CD4-positive, alpha-beta T cell treated with Interleukin-21 for 1 hour (primary cell): ENCODE measurements at places on chromosomes 4 and X.

- no peak for DNase-seq
Measured at GRCh38 chrX:68462197-68462596, 28.9 kb upstream of the OPHN1 start.

- DNase-seq: no peak
Measured at GRCh38 chrX:18828832-18829404, 121.5 kb downstream of the PPEF1 start.

GRCh38 chrX:16946971-16947562 is 609 bp downstream of the REPS2 start:
- DNase-seq: no peak

DNA sequence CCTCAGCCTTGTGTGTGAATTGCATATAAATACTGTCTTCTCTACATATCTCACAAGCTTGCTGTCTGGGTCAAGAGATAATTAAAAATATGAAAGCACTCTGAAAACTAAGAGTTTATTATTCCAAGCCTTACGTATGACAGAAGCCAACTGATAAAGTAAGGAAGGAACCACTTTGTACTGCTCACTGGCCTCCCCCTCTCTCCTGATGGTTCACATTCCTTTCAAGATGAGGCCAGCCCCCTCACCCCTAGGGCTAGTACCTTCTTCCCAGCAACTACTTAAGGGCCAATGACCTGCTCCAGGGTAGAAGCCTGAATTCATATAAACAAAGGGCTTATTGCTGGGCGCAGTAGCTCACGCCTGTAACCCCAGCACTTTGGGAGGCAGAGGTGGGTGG is 5.4 kb upstream of the SOWAHD start:
- no peak for DNase-seq

DNA sequence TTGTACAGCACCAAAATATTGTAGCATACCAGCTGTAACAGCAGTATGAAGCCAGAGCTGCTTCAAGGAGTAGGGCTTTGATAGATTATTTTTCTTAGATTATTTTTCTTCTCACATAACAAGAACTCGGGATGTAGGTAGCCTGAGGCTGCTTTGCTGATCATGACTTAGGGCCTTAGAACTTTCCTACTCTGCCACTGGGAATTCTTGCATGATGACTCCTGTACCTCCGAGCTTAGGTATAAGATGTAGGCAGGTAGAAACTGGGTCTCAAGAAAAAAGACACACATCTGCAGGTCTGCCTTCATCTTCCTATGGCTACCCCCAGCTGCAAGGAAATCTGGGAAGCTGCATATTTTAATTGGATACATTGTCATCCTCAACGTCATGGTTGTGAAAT is 115.9 kb upstream of the PNPLA4 start:
- DNase-seq: no peak

GRCh38 chr4:186102931-186103330 is 1.6 kb upstream of the FAM149A start:
- DNase-seq: no peak

DNA sequence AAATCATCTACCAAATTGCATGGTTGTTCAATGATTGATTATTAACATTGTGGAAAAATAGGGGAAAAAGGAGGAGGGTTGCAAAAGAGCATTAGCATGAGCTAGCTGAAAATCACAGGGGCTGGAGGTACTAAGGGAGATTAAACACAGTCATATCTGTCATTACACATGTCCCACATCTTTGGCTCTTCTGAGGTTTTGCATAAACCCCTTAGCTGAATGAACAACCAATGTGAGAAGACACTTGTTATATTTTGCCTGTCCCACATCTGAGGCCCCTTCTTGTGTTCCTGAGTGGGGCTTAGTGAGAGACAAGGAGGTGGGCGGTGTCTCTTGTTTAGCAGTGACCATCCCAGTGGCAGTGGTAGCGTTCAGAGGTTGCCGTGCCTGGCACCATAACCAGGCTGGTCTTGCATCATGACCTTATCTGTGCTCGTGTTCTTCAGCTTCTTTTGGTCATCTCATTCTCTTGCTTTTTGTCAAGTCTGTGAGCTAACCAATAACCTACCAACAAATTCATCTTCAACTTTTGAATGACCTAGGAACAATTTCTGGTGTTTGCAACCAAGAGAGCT is 95.6 kb downstream of the MID1IP1 start:
- DNase-seq: no peak

DNA sequence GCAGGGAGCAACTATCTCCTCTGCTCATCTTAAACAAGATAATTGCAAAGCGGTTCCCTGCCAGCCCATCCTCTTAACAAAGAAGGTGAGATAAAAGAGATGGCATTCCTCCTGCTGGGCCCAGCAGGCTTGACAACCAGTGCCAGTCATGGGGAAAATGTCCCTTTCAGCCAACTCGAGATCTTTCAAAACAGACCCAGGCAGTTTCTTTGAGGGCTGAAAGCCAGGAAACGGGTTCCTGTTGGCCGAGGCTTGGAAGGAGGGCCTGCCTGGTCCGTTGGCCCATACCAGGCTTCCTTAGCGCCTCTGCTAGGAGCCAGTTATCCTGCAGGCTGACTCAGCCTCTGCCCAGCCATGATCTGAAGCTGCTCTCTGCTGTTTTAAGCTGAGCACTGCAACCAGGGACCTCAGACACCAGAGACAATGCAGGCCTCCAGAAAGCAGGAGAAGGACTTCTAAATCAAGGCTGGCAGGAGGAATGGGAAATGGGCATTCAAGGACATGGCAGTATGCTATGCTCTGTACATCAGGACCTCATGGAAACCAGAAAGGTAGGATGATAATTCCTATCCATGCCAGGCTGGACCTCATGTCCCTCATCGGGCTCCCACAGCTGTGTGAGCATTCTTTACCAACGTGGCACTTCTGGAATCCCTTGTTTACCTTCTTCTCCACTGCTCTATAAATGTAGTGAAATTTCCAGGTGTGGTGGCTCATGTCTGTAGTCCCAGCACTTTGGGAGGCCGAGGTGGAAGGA is 42.4 kb upstream of the SLC2A9 start:
- no peak for DNase-seq

DNA sequence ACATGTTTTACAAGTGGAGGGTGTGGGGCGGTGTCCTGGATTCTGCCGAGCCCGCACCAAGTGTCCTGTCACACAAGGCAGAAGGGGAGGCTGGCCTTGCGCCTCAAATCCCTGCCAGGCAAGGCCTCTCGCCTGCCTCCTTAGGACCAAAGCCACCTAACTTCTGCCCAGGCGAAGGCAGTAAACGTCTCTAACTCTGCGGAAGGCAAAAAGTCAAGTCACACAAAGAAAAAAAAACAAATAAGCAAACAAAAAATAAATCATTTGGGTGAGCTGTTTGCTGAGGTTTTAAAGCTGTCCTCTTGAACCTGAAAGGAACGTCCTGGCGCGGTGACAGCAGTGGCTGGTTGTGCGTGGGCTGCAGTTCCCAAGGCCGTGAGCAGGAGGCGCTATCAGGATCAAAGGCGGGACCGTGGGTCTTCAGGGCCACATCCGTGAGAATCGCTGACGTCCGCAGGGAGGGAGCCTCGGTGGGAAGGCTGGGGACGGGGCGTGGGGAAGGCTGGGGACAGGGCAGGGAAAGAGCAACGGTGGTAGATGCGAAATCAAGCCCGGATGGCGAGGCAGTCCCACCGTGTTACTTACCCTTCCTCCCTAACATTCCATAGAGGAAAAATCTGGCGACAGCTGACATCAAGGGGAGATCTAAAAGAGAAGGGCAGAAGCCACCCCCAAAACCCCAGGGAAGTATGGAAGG is 99.1 kb downstream of the TRAPPC11 start:
- DNase-seq: no peak

DNA sequence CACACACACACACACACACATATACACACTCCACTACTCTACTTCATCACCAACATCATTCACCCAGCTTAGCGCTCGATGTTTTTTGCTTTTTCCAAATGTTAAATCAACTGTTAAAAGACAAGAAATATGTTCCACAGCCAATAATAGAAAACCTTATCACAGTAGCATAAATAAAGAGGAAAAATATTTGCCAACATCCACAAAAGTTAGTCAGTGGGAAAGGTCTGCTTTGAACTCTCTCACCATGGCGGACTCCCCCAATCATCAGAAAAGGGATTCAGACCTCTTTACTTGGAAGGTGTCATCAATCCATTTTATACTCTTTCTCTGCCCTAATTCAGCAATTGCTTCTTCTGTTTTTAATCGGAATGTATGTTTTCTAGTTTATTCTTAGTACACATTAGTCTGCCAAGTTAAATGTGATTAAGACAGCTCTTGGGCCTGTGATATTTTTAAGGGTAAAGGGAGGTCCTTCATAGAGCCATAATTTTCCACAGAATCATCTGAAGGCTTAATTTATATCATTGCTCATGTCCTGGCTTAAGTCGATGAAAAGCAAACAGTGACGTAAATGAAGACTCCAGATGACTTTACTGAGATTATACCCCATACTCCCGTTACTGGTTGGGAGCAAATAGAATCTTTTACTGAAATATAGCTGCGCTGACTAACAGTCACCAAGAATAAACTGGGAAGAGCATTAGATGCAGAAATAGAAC is 29.7 kb upstream of the LGI2 start:
- DNase-seq: no peak

DNA sequence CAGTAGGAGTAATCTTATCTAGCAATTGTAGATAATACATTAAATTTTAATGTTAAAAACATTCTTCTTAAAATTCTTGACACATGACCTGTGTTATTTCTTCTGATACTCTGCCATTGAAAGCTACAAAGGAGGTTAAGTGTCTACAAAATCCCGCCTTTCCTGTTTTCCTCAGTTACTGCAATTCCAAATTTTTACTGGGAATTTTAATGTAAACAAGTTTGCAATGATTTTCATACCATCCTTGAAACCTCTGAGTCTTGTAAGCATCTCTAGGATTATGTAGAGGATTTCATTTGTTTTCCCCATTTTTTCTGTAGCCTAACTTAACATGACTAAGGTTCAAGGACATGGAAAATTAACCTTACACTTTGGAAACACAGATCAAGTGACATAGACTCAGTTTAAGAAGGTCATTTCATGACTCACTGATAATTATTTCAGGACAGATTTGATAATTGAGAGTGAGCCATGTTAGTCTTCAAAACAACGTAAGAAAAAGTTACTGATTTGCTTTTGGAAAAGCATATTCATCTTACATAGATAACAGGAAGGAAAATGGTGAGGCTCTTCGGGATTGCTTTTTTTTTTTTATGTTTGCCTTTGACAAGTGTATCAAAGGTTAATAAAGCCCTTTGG is 39.6 kb upstream of the PDLIM5 start:
- DNase-seq: no peak

DNA sequence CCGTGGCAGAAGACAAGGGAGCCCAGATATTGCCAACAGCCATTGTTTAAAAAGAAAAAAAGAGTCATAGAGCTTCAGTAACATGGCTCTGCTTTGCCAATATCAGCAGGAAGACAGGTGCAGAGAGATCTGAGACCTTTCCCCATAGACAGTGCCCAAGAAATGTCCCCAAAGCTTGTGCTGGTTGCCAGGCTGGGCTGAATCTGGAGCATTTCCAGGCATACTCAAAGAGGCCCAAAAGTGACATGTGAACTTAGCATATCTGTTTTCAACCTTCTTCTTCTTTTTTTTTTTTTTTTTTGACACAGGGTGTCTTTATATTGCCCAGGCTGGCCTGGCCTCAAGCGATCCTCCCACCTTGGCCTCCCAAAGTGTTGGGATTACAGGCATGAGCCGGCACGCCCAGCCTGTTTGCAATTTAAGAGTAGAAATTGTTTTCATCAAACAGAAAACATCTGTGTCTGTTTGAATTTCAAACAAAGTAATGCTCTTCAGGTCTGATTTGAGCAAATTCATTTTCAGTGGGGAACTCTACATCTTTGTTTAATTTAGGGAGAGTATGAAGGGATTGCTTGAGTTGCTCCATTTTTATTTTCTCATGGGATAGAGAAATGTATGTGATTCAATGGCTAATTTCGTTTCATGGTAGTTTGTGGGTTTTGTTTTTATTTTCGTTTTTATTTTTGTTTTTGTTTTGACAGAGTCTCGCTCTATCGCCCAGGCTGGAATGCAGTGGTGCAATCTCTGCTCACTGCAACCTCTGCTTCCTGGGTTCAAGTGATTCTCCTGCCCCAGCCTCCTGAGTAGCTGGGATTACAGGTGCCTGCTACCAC is 56.6 kb upstream of the RBM47 start:
- no peak for DNase-seq

- no peak for DNase-seq
Measured at GRCh38 chr4:30839583-30840520, 119.7 kb downstream of the PCDH7 start.

GRCh38 chr4:38666766-38667084 is 2.7 kb downstream of the KLF3 start:
- DNase-seq: no peak

- DNase-seq: no peak
Measured at GRCh38 chrX:2647627-2648026, 43.5 kb upstream of the CD99 start.

DNA sequence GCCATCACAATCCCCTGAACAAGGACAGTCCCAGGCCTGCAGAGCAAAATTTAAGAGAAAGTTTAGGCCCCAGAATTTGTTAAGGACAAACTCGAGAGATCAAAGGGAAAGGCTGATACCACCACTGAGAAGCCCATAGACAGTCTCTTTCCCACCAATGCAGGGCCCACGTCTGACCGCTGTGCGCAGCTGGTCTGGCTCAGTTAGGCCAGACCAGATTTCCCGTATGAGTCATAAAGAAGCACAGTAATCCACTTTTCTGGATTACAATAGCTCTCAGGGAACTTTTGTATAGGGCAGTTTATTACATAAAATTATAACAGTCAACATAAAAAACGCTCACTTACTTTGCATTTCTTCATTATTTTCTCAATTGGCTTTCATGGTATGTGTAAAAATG is 259.5 kb downstream of the RCHY1 start:
- DNase-seq: no peak

DNA sequence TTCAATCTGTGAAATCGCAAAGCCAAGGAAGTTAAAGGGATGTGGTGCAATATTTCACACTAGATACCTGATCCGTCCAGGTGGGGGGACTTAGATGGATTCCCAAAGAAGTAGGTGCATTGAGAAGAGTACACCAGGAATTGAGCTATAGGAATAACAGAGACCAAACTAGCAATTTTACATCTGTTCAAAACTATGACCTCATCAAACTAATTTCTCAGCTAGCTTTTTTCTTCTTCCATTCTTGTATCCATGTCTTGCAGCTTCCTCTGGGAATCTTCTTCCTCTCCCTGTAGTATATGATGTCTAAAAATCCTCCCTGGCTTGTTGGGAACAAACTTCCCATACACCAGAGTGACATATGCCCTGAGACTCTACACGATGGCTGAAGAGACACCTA is 51.0 kb upstream of the PTPN13 start:
- DNase-seq: no peak
